ENCODE measurements at places on chromosomes 4 and X. TPM values are rescaled to one million over a fixed set of nuclear protein-coding genes. Genes with fewer than 3 reads are reported as not detected.

Gene PPP2R2C
- 0.77 TPM for total RNA-seq

Gene BTK
- total RNA-seq: 3.6 TPM

Gene GPR143
- total RNA-seq: 3.7 TPM

Gene MAGEA8
- not detected for total RNA-seq

DNA sequence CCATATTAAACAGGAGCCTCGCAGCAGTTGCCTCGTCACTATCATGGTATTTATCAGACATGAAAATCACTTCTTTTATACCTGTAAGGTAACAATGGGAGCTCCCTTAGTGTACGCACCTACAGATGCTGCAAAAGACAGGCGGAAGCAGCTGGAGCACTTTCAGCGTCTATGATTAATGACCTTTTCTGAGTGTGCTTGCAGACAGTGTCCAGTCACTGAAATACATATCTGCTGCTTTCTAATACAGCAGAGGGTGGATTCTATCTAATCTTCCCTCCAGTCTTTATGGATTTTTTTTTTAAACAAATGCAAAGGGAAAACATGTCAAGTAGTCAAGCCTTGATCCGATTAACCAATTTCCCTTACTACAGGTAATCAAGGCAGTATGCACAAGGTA lies 24.1 kb downstream of the DCTD start:
- no peaks in the 10 kb centered on the region for H3K4me1 ChIP-seq
- DNase-seq: no peak
- no peak overlapping the region for H3K4me3 ChIP-seq
- no peaks in the 10 kb centered on the region for H3K27me3 ChIP-seq
- H3K36me3 ChIP-seq: no peaks in the 10 kb centered on the region

GRCh38 chr4:40570348-40571077 lies 59.2 kb downstream of the RBM47 start:
- no peak overlapping the region for H3K4me3 ChIP-seq
- no peaks in the 10 kb centered on the region for H3K36me3 ChIP-seq
- DNase-seq: no peak
- no peak overlapping the region for H3K27ac ChIP-seq
- H3K27me3 ChIP-seq: no peaks in the 10 kb centered on the region

DNA sequence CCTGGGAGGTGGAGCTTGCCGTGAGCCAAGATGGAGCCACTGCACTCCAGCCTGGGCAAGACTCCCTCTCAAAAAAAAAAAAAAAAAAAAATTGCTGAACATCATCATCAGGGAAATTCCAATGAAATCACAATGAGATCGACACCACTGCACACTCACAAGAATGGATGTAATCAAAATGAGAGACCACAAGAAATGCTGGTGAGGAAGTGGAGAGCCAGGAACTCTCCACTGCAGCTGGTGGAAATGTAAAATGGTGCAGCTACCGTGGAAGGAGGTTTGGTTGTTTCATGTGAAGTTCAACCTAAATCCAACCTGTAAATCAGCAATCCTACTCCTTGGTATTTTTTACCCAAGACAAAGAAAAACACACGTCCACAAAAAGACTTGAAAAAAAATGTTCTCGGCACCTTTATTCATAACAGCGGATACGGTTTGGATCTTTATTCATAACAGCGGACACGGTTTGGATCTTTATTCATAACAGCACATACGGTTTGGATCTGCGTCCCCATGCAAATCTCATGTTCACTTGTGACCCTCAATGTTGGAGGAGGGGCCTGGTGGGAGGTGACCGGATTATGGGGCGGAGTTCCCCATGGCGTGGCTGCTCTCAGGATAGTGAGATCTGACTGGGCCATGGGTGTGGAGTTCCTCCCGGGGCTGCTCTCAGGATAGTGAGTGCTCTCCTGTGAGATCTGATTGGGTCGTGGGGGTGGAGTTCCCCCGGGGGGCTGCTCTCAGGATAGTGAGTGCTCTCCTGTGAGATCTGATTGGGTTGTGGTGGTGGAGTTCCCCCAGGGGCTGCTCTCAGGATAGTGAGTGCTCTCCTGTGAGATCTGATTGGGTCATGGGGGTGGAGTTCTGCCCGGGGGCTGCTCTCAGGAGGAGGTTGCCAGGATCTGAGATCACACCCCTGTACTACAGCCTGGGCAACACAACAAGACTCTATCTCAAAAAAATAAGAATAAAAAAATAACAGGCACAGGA lies 7.7 kb downstream of the GAK start:
- no peaks in the 10 kb centered on the region for H3K4me1 ChIP-seq
- H3K27ac ChIP-seq: no peak overlapping the region
- H3K27me3 ChIP-seq: no peaks in the 10 kb centered on the region
- no peak for DNase-seq
- H3K4me3 ChIP-seq: no peak overlapping the region

DNA sequence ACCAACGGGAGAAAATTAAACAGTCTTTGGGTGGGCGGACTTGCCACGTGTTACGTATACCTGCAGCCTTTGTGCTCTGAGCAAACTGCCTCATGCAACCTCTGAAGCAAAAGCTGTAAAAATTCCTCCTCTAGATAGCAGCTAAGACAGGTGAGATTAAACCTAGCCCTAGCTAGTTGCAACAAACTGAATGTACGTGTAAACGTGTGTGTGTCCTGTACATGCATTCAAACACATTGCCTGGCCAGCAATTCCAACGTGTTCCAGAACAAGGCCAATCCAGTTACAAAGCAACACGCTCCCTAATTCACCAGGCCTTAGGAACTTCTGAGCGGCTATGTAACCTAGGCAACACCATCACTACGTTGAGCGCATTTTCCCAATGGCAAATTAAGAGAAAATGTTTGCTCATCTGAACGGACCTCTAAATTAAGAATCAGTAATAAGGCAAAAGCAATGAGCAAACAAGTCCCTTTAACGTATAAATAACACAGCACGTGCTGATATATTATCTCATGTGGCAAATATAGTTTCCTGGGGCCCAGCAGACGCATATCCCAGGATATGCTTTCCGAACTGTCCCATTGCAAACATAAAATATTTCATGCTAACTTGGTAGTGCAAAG lies 792 bp downstream of the PPID start:
- H3K27ac ChIP-seq: no peak overlapping the region
- DNase-seq: no peak
- peaks cover 4% of the 10 kb centered on the region for H3K4me1 ChIP-seq
- H3K27me3 ChIP-seq: no peaks in the 10 kb centered on the region
- H3K36me3 ChIP-seq: no peaks in the 10 kb centered on the region

DNA sequence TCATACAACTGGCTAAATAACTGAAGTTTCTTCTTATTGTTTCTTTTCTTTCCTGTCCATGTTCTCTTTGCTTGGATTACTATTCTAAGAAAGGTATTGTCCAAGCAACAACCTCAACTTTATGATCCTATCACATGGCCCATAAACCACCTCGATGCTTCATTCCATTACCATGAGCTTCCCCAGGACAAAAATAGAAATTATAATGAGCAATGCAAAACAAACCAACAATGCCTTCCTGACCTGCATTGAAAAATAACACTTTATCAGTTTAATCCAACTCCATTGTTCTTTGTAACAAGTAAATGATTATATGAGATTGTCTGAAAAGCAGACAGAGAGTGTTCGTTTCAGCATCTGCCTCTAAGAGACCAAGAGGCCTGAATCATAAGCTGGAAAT lies 148.8 kb downstream of the HS6ST2 start:
- H3K4me1 ChIP-seq: no peaks in the 10 kb centered on the region
- no peak for DNase-seq
- H3K27ac ChIP-seq: no peak overlapping the region
- H3K36me3 ChIP-seq: no peaks in the 10 kb centered on the region
- no peak overlapping the region for H3K4me3 ChIP-seq
- H3K27me3 ChIP-seq: no peaks in the 10 kb centered on the region

DNA sequence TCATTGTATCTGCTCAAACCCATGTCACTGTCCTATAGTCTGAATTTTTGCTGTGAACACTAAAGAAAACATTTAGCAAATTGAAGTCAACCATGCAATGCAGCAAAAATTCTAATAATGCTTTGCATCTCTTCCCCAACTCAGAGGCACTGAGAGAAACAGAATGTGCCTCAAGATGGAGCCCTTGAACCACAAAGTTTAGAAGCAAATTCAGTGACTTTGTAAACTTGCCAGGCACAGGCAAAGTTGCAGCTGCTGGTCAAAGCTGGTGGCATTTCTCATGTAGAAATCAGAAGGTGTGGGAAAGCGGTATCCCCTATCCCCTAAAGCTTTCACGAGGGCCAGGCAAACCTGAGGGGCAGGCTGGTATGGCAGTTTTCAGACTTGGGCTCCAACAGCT lies 121.7 kb upstream of the DIPK2B start:
- peaks cover 3% of the 10 kb centered on the region for H3K4me1 ChIP-seq
- peak; percentile 24 for DNase-seq
- no peaks in the 10 kb centered on the region for H3K27me3 ChIP-seq
- H3K36me3 ChIP-seq: no peaks in the 10 kb centered on the region
- H3K27ac ChIP-seq: no peak overlapping the region

DNA sequence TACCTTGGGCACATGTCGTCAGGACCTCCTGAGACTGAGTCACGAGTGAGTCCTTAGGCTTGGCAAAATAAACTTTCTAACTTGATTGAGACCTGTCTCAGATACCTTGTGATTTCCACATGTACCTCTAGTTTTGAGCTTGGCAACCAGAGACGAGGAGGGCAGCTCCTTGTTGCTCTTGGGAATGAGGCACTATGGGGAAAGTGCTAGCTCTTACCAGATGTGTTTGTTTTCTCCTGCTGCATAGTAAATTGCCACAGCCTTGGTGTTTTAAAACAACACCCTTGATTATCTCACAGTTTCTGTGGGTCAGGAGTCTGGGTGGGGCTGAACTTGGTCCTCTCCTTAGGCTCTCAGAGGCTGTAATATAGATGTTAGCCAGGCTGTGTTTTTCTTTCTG lies 59.1 kb upstream of the MAML3 start:
- H3K4me1 ChIP-seq: no peaks in the 10 kb centered on the region
- H3K27ac ChIP-seq: no peak overlapping the region
- H3K27me3 ChIP-seq: no peaks in the 10 kb centered on the region
- no peaks in the 10 kb centered on the region for H3K36me3 ChIP-seq
- no peak for DNase-seq

DNA sequence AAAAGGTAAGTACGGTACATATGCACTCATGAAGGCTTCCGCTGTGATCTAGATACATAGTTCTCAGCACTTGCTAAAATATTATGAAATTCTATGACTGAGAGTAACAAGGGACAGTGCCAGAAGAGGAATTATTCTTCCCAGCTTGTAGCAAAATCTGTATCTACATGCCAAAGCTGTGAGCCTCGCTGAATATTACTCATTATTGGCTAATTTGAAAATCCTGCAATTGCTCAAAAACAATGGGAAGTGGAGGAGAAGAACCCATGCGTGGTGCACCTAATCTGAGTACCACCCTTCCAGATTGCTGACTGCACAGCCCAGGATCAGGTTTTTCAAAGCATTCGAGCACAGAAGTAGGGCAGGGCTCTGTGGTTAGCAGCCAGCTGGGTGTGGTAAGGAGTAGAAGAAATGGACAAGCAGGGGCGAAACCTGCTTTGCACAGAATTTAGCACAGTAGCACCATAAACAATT lies 17.4 kb upstream of the PDCL2 start:
- H3K4me3 ChIP-seq: no peak overlapping the region
- H3K27me3 ChIP-seq: no peaks in the 10 kb centered on the region
- H3K36me3 ChIP-seq: no peaks in the 10 kb centered on the region
- no peak overlapping the region for H3K27ac ChIP-seq
- no peaks in the 10 kb centered on the region for H3K4me1 ChIP-seq

GRCh38 chr4:10078481-10079233 lies 37.9 kb downstream of the WDR1 start:
- H3K27me3 ChIP-seq: no peaks in the 10 kb centered on the region
- H3K36me3 ChIP-seq: no peaks in the 10 kb centered on the region
- no peak for DNase-seq
- H3K27ac ChIP-seq: no peak overlapping the region

Measured in ovary (tissue), 10 donors.